Muscle of arm (tissue), 14 donors: ENCODE measurements at places on chromosomes 3 and 15.

DNA sequence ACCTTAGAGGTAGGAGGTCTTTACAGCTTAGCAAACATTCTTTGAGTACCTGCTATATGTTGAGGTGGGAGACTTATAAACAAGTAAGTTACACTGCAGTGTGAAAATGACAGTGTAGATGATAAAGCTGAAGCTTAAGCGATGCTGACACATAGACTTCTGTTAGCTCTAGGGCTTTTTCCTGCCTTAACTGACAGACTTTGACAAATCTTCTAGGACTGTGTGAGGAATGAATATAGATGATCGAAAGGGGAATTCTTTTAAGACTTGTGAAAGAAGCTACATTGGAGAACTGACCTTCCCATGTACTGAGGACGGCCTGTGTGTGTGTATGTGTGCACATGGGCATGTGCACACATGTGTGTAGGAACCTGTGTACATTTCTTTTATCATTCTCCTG lies 22.7 kb downstream of the BOC start:
- DNase-seq: no peak

GRCh38 chr3:29370476-29371420 lies 89.9 kb downstream of the RBMS3 start:
- DNase-seq: no peak

- DNase-seq: no peak
Measured at GRCh38 chr3:173395073-173395411, 2.5 kb upstream of the NLGN1 start.

DNA sequence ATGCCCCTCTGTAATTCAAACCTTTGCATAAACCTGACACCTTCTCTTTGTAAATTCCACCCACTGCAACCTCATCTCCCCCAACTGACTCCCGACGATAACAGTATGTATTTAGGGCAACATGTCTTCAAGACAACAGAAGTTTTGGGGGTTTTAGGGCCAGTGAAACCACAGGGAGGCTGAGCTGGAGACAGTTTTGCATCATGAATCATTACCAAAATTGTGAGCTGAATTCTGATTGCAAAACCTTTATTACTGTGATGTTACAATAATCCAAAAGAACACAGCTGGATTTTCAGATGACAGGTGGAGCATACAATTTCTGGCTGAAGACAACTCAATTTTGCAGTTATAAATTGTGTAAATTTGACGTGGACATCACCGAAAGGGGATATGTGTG lies 281.3 kb upstream of the TTC14 start:
- no peak for DNase-seq

DNA sequence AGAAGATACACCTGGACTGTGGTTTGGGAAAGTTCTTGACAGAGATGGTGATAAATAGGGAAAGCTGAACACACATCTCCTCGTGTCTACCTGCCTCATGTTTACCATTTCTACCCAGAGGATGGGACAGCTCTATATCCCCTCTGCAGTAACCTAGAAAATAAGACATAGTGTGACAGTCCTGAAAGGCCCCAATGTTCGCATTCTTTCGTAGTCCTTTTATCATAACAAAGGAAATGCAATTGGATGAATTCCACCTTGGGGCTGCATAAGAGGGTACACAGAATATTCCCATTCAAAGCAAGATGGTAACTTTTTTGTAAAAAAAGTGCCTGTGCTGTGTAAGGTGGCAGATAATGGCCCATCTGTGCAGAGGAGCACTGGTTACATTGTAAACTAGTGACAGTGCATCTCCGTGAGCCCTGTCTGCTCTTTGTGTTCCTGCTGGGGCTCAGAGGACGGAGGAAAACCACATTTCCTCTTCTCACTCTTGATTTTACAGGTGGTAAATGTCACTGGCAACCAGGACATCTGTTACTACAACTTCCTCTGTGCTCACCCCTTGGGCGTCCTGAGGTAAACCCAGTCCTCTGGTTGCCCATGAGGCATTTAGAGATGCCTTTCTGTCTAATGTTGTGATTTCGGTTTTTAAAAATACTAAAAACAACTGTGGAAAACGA lies 74.3 kb downstream of the SIDT1 start:
- no peak for DNase-seq
